ENCODE measurements at places on chromosomes 3 and 15. TPM values are rescaled to one million over a fixed set of nuclear protein-coding genes. Genes with fewer than 3 reads are reported as not detected.

Gene GRM2
- total RNA-seq = 4.2 TPM

DNA sequence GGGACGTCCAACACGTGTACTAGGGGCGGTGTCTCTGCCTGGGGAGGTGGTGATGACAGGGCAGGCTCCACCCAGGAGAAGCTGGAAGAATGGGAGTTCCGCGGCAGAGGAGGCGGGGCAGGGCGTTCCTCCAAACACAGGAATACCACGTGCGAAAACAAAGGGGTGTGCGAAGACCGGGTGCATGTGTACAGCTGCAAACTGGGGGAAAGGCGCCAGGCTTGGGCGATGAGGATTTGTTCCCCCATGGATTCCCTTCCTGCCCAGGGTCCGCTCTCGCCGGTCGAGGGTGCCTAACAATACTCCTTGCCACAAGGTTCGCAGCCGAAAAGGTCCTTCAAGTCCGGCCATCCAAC is 500 bp upstream of the ZSCAN2 start:
- DNase-seq = peak; percentile 51

DNA sequence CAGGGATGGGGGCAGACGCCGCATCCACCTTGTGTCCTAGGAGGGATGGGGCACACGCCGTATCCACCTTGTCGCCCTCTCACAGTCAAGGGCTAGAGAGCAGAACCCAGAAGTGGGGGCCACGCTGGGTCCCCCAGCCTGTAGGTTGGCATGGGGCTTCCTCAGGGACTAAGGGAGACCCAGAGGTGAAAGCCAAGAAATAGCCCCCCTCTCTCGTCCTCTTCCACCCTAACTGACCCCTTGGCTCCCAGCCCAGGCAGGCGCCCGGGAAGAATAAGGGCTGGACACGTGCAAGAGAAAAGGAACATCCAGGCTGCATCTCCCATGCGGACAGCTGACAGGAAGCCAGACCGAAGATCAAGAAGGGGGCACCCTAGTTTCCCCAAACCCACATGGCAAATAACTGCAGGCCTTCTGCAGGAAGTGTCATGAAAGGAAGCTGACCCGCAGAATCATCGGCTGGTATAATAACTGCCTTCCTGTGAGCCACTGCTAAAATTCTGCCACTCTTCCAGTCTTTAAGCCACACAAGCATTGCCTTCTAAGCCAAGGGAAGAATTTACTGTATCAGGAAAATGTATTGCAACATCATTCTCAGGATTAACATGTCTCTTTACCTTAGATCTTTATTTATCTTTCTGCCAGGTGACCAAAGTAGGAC is 38.5 kb upstream of the TFRC start:
- DNase-seq = no peak

GRCh38 chr3:188309437-188310269 is 155.7 kb downstream of the LPP start:
- no peak for DNase-seq

DNA sequence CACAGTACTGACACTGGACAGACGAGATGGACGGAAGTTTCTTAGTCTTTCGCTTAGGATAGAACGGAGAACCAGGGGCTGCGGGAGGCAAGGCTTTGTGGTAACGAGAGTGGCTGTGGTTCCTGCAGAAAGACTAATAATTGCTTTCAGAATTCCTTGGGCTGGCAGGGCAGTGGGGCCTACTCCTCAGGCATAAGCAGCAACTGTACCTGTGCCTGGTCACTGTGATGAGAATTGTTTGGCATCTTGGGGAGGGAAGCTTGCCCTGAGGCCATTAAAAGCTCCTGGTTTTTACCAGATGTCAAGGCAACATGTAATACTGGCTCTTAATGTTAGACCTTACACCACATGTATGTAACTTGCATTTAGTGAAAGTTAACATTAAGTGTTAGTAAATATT is 7.6 kb downstream of the NIPA2 start:
- no peak for DNase-seq

Gene LRRC31
- total RNA-seq = not detected

DNA sequence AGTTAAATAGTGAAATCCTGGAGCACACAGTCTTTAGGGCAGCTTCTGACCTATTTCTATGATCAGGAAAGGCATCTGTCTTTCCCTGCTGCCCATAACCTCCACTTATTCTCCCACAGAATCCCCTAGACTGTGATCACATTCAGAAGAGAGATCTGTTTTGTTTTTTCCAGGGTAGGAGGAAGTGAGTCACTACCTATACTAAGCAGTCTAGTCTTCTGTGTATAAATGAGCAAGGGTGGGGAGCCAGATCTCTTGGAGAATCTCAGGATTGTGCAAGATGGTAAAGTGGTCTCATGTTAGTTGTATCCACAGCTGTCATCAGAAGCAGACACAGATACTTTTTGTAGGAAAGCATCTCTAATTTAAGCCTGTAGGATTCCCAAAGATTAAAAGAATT is 11.8 kb upstream of the FBXO22 start:
- DNase-seq = no peak

Gene NAA80
- total RNA-seq = 47.0 TPM

- DNase-seq = peak; percentile 72
These were observed 575 bp downstream of the TRPM7 start for GRCh38 chr15:50685976-50686468.

DNA sequence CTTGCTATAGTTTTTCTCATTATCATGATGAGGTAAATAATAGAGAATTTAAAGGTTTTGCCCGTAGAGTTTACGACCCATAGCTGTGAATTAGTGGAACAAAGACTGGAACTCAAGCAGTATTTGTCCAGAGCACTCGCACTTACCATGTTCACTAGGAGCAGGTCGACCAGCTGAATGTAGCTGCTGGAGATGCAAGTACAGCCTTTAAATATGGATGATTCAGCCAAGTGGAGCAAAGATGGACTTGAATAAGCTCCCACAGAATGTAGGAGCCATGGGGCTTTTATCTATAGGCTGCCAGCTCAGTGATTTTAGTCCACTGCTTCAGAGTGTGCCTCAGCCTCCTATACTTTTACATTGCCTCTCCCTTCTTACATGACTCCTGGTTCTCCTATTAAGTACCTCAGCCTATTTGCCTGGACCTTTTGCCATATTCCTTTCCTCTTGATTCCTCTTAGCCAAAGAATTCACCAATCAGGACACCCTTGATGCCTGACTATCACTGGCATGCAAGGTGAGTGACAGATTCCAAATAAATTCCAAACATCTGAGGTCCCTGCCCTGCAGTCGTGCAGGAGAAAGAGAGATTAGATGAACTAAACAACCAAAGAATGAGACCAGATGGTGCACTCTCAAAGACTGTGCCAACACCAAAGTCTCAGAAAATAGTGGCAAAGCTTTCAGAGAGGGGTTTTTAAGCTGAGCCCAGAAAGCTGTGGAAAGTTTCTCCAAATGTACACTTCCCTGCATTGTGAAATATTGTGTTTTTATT is 3.9 kb downstream of the MKRN3 start:
- no peak for DNase-seq

- no peak for DNase-seq
These were observed 51.5 kb downstream of the GMNC start for GRCh38 chr3:190810957-190811356.

DNA sequence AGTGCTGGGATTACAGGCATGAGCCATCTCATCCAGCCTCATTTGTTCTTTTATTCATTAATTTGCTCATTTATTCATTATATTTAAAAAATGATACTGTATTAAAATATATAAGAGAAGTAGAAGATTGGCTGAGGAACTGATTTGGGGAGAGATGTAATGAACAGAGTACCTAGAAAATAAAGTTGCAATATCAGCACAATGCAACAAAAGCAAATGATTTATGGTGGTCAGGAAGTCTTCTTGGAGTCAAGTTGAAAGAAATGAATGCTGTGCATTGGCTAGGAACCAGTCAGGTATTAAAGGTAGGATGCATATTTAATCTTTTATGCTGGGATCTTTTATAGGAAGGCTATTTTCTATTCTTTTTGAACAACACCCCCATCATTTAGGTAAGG is 152.2 kb downstream of the C3orf38 start:
- no peak for DNase-seq

DNA sequence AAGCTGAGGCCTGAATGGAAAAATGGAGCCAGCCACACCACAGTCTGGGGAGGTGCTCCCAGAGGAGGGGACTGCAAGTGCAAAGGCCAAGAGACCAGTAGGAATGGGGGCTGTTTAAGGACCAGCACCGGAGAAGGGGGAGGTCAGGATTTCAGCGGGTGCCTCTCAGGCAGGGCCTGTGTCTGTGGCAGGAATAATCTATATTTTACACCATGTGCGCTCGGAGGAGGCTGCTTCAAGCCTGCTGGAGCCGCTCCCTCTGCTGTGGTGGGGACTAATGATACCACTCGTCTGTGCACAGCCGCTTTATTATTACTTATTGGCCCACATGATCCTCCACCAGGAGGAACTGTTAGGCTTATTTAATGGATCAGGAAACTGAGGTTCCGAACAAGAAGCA is 45.3 kb downstream of the TPRA1 start:
- no peak for DNase-seq

GRCh38 chr3:41638381-41638780 is 323.5 kb downstream of the ULK4 start:
- DNase-seq = no peak

Gene PIK3R4
- total RNA-seq = 13.7 TPM

Gene GOLGA8M
- 2.8 TPM for total RNA-seq

GRCh38 chr15:28125673-28126651 is 26.8 kb upstream of the OCA2 start:
- no peak for DNase-seq

DNA sequence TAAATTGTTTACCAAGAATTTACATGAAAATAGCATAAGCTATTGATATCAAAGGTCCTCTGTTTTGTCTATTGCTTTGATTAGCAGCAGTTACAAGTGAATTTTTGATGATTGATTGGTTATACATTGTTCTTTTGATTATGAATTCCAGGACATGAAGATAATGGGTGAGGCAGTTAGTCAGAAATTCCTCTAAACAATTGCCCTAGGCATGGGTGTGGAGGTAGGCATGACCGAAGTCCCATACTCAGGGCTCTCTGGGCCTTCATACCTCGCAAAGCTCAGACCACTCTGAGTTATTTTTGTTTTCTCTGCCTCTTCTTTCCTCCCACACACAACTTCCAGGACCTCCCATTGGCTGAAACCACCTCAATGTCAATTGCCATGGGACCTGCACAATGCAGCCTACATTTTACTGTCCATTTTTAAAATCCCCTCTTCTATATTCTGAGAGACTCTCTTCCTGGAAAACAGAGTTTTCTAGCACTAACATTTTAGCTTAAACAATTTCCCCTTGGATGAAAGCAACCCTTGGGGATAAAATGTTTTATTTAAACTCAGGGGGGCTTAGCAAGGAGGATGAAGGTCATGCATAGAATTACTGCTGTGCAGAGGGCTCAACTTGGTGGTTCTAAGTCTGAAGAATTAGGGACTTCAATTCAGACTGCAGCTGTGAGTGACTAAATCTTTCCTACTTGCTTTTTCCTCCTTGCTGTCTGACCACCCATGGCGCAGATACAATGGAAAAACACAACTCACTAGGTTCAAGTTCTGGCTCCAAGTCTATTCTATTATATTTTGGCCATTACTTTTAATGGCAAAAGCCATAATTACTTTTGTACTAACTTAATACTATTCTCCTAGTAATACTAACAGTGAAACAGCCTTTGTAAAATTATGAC is 594.8 kb downstream of the NTRK3 start:
- DNase-seq = no peak

Data from CD4-positive, alpha-beta T cell (primary cell).